ENCODE measurements at places on chromosomes 7 and 10.

GRCh38 chr10:62577076-62577475 lies 202.9 kb downstream of the ZNF365 start:
- no peak for DNase-seq

DNA sequence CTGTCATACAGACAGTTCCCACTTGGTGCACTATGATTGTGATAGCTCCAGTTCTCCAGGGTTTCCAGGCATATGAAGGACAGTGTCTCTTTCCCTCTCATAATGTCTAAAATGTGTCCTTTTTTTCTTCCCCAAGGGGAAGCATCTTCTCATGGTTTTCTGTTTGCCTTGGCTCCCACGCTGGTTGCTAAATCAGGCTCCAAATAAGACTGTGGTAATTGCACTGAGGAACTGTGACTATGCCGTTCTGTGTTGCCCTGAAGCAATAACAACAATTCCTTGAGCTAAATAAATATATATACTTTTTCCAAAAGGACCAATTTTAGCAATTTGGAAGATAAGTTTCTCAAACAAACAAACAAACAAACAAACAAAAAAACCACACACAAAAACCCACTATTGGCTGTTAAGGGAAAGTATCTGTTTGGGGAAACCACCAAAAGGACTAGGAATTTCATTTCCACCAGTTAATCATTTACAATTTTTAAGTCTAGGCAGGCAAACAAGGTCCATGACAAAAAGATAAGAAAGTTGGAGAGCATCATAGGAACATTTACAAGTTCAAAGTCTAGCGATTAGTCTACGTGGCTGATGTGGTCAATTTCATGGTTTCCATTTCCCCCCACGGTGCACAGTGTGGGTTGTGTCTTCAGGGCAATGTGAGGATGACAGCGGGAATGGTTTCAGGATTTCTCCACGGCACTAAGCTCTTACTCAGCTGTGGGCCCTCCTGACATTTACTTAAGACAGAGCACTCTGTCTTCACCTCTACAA lies 62.4 kb downstream of the THNSL1 start:
- DNase-seq = no peak

GRCh38 chr7:105521027-105521716 lies 899 bp downstream of the PUS7 start:
- DNase-seq = peak; percentile 84

- DNase-seq = no peak
Measured at GRCh38 chr10:112580267-112580666, 133.3 kb downstream of the VTI1A start.

DNA sequence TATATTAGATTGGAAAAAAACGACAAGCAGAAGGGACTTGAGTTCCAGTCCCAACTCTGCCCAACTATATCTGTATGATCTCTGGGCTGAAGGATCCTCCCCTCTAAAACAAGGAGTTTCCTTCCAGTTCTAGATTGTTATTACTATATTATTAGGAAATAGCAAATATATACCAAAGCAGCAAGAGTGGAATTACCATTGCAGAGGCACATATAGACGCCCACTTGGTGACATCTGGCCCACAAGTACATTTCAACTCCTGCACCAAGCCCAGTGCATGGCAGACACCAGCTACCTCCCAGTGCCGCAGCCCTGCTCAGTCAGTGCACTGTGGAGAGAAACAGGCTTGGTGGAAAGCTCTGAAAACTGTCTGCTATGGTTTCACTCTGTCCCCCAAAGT lies 201.9 kb downstream of the FAM107B start:
- no peak for DNase-seq

- DNase-seq = peak; percentile 57
Measured at GRCh38 chr10:35470248-35470924, 134.1 kb downstream of the CCNY start.

DNA sequence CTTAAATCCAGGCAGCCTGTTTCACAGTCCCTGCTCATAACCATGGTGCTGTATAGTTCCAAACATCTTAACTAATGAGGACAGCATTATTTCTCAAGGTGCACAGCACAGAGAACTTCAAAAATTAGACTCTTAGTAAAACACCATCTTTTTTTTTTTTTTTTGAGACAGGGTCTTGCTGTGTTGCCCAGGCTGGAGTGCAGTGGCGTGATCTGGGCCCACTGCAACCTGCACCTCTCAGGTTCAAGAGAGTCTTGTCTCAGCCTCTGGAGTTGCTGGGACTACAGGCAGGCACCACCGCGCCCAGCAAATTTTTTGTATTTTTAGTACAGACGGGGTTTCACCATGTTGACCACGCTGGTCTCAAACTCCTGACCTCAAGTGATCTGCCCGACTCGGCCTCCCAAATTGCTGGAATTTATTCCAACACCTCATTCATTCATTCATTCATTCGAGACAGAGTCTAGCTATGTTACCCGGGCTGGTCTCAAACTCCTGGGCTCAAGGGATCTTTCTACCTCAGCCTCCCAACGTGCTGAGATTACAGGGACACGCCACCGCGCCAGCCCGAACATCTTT lies 507 bp upstream of the TMEM254 start:
- DNase-seq = no peak

GRCh38 chr7:99594948-99595745 lies 2.9 kb upstream of the TMEM225B start:
- no peak for DNase-seq

- no peak for DNase-seq
Measured at GRCh38 chr10:48768144-48768766, 83.6 kb downstream of the WDFY4 start.

Measured in Right ventricle myocardium superior (tissue), 1 donor.